Thoracic aorta endothelial cell (primary cell): ENCODE measurements at places on chromosomes 4 and X. TPM values are rescaled to one million over a fixed set of nuclear protein-coding genes. Genes with fewer than 3 reads are reported as not detected.

Gene H2BW2
- not detected in 2 replicates for total RNA-seq

Gene RNF128
- total RNA-seq: not detected in 2 replicates

Gene TRIM60
- total RNA-seq: not detected in 2 replicates

Gene SPANXN4
- not detected in 2 replicates for total RNA-seq

Gene GPR78
- not detected in 2 replicates for total RNA-seq

Gene SMPX
- total RNA-seq: not detected in 2 replicates

Gene FAM9C
- 0.50 TPM in 1 of 2 replicates, not detected in the other for total RNA-seq

Gene MRFAP1L1
- 45.0 and 52.9 TPM in 2 replicates for total RNA-seq

Gene HTR2C
- total RNA-seq: not detected in 2 replicates

Gene DDIT4L
- total RNA-seq: 17.0 and 31.8 TPM in 2 replicates

Gene ART3
- not detected in 2 replicates for total RNA-seq
